ENCODE measurements at places on chromosomes 3 and 15. TPM values are rescaled to one million over a fixed set of nuclear protein-coding genes. Genes with fewer than 3 reads are reported as not detected.

The UBR1 gene
- polyA plus RNA-seq, result 3.9 TPM

The C3orf38 gene
- polyA plus RNA-seq, result 6.3 TPM

The SLC15A2 gene
- polyA plus RNA-seq, result 1.2 TPM

The SNTN gene
- not detected for polyA plus RNA-seq

The GRK7 gene
- 0.07 TPM for polyA plus RNA-seq

The GPR87 gene
- not detected for polyA plus RNA-seq

The NANOGP8 gene
- polyA plus RNA-seq, result not detected

The OIP5 gene
- polyA plus RNA-seq, result 1.9 TPM

The SLC22A13 gene
- polyA plus RNA-seq, result 0.07 TPM

The SCAANT1 gene
- not detected for polyA plus RNA-seq

The CDHR4 gene
- not detected for polyA plus RNA-seq

The NRG4 gene
- 3.6 TPM for polyA plus RNA-seq

The FOXB1 gene
- not detected for polyA plus RNA-seq

The LRRC49 gene
- polyA plus RNA-seq, result 8.1 TPM

The RAB6B gene
- polyA plus RNA-seq, result 12.9 TPM

The SLC51A gene
- 35.0 TPM for polyA plus RNA-seq

The EIF4E3 gene
- polyA plus RNA-seq, result 13.1 TPM

The CDCP1 gene
- 0.40 TPM for polyA plus RNA-seq

The THBS1 gene
- polyA plus RNA-seq, result 33.9 TPM

The PLA2G4E gene
- not detected for polyA plus RNA-seq

The LDHAL6B gene
- not detected for polyA plus RNA-seq

The ARPC4 gene
- 140 TPM for polyA plus RNA-seq

The ALDH1L1 gene
- polyA plus RNA-seq, result 19.3 TPM

The OR5H6 gene
- polyA plus RNA-seq, result not detected

The FAM162A gene
- polyA plus RNA-seq, result 96.0 TPM

The RNF168 gene
- 9.7 TPM for polyA plus RNA-seq

The GATM gene
- 8.6 TPM for polyA plus RNA-seq

The KAT2B gene
- 10.6 TPM for polyA plus RNA-seq

All from adrenal gland (tissue), 19 donors.